ENCODE measurements at places on chromosomes 1 and 21. TPM values are rescaled to one million over a fixed set of nuclear protein-coding genes. Genes with fewer than 3 reads are reported as not detected.

DNA sequence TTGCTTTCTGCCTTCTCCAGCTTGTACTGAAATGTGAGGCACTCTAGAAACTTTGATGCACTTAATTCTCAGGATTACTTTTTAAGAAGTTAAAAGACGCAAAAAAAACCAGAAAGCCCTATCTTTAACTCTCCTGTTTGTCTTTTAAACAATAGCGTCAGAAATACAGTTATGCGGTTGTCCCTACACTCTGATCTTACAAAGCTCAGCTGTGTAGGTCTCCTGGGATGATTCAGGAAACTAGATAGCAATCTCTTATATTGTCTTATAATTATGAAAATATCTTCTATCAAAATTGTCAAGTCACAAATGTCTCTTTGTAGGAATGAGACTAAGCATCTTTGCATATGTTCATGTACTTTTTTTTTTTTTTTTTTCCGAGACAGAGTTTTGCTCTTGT lies 26.9 kb upstream of the RCAN3 start:
- DNase-seq, result no peak

GRCh38 chr21:45465611-45466329 lies 60.8 kb downstream of the COL18A1 start:
- no peak for DNase-seq

SLC50A1 gene
- total RNA-seq, result 70.6 TPM

NCAM2 gene
- total RNA-seq, result 2.3 TPM

PLXNA2 gene
- total RNA-seq, result 103 TPM

CAPN9 gene
- total RNA-seq, result 46.3 TPM

- peak; percentile 39 for DNase-seq
These were observed 869 bp downstream of the KCNA3 start for GRCh38 chr1:110673805-110674336.

GRCh38 chr1:53293123-53293522 lies 34.7 kb downstream of the LRP8 start:
- no peak for DNase-seq

ATP1A2 gene
- total RNA-seq, result 1.8 TPM

SIPA1L2 gene
- total RNA-seq, result 89.8 TPM

DNA sequence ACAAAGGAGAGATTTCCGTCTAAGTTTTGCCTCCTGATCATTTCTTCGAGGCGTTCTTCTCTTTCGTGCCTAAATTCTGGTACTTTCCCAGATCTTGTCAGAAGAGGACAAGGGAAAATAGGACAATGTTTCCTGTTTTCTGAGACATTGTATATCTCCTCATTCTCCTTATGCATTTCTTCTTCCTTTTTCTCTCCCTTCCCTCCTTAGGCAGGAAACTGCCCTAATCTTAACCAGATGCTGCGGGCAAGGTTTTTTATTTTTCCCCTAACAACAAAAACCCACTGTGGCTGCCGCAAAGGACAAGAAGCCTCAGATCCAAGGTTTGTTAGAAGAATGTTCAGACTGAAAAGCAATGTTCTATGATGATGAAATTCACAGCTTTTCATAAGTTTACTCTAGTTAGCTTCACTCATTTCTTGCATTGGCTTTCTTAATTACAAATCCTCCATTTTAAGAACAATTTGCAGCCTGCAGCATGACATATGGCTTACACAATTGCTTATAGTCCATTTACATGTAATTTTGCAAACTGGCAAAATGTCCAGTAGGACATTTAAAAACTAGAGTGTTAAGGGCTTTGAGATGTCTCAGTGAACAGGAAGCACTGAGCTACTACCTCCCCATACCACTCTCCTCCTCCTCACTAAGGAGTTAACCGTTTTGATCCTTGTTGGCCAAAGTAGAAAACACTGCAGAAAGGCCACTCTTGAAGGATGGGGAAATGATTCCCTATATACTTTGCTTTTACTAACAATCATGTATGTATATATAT lies 624 bp downstream of the CTSK start:
- DNase-seq, result no peak
